Stimulated activated CD4-positive, alpha-beta T cell treated with anti-CD3 and anti-CD28 coated beads, Interleukin-2, amount 100 ng/mL, for 24 hours (primary cell): ENCODE measurements at places on chromosomes 3 and 15.

DNA sequence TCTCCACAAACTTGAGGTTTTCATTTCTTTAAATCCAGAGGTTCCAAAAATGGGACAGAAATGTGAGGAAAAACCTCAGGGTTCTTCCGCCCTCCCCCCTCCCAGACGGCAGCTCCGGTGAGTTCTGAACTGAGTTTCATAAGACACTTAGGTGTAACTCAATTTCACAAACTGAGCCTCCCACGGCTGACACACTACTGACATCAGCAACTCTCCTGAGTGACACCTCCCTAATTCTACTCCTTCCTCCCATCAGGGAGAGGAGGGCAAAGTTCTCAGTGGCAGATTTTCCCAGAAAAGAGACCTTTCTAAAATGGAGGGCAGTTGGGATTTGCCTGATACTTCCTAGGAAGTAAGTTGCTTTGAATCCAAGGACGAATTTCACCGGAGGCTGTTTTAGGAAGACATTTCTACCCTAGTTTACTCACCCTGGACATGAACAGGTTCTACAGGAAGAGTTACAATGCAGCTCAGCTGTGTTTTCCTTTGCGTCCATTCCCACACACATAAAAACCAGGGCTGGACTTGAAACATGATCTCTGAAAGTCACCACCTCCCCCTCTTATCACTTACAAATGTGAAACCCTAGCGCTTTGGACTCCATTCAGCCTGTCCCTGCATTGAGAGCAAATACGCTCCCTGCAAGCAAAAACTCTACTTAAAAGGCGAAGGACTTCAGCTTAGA is 78.1 kb upstream of the LMOD3 start:
- peak; percentile 56 for DNase-seq

GRCh38 chr3:87088430-87088992 is 97.6 kb upstream of the VGLL3 start:
- no peak for DNase-seq

DNA sequence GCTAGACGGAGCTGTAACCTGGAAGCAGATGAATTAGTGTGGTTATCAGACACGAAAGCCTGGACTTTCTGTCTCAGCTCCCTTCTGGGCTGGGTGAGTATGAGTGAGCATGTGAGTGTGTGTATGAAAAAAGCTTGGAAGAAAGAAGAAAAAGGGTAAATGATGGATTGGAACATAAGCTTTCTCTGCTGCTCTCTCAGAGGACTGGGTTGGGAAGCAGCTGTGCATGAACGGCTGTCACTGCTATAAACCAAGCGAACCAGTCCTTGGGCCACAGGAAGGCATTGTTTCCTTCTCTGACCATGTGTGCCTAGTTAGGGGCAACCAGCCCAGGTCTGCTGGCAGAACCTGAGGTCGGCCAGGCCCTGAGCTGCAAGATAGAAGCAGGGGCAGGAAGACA is 37.0 kb downstream of the UMPS start:
- DNase-seq = no peak

- no peak for DNase-seq
These were observed 7.7 kb downstream of the SUCLG2 start for GRCh38 chr3:67646586-67647234.

- no peak for DNase-seq
These were observed 212.8 kb upstream of the EIF1B start for GRCh38 chr3:40096661-40097111.

DNA sequence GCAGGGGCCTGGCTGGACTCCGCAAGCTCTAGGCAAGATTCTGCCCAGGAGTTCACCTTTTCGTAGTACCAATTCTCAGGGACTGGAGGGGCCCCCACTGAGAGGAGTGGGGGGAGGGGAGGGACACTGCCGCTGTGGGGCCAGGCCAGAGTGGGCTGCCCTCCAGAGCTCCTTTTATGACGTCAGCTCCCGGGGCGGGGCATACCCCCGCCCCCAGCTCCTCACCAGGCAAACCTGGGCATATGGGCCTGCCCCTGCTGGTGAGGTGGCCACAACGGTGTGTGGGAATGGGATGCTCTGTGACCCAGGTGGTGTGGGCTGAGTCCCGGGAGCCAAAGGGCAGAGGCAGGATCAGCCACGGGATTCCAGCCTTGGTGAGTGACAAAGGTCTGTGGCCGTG is 3.3 kb downstream of the DNAJB8 start:
- DNase-seq = no peak
